ENCODE measurements at places on chromosomes 4 and X.

- peak; percentile 97 for DNase-seq
Measured at GRCh38 chr4:55372259-55372658, 23.5 kb upstream of the TMEM165 start.

DNA sequence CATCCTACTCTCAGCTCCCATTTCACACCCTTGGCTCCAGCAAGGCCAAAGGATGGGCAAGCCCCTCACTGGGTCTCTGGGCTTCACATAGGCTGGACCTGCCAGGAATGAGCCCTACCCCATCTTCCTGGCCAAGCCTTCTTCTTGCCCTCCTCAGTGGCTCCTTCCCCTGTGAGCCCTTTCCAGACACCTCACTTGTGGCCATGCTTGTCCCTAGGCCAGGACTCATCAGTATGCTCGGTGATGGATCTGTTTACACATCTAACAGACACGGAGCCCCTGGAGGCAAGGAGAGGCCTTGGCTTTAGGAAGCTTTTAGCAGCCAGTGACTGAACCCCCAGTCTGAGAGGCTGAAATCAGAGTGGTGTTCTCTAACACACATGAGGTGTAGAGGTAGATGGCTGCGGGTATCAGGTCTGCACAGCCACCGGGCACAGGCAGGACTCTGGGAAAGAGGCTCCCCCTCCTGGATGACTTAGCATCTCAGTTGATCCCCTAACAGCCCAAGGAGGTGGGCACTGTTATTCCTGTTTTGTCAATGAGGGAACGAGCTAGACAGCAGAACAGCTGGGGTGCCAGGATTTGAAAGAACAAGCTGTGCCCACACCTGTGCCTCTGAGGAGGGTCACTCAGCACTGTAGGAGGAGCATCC, 44.8 kb downstream of the PPP2R2C start:
- no peak for DNase-seq

DNA sequence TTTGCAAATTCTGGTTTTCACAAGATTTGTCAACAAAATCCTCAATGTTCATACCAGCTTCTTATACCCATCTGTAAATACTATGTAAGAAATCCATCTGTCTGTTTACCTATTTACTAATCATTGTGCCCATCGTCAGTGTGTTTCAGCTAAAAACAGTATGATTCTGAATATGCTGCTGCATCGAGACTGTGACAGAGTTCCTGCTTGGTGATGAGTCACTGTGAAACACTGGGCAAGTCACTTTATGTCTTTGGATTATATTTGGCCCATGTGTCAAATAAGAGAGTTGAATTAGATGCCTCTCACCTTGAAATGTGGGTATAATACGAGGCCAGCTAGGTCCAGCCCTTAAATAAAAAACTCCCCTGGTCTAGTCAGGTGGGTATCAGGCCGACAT, 79.3 kb downstream of the CBLL2 start:
- DNase-seq, result peak; percentile 5

DNA sequence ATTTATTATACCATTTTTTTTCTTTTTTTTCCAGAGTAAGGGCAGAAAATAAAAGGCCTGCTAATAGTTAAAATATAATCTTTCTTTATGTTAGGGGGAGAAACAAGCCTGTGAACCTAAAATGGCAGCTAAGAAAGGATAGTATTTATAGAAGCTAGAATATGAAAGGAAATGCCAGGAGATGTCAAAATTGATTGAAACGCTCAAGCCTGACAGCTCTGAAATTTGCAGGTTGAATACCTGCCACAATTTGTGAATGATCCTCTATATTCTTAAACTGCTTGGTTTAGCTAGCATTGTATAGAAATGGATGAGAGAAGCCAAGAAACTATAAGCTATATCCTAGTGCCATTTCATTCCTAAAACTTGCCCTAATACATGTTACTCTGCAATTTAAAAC, 757.3 kb upstream of the PABPC4L start:
- DNase-seq, result no peak

DNA sequence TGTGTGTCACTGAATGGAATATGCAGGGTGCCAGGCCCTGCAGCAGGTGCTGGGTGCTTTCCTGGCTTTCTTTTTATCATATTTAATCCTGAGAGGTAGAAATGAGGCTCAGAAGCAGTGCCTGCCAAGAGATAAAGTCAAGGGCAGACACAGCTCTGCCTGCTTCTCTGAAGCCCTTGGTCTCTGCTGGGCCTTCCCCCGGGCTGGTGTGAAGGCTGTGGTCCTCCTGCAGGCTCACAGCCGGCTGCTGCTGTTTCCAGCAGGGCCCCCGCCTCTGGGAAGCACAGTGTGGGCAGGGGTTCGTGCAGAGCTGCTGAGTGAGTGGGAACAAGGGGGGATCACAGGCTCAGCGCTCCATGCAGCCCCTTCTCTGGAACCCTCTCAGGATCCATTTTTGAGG, 49.6 kb downstream of the TBC1D14 start:
- DNase-seq, result no peak

DNA sequence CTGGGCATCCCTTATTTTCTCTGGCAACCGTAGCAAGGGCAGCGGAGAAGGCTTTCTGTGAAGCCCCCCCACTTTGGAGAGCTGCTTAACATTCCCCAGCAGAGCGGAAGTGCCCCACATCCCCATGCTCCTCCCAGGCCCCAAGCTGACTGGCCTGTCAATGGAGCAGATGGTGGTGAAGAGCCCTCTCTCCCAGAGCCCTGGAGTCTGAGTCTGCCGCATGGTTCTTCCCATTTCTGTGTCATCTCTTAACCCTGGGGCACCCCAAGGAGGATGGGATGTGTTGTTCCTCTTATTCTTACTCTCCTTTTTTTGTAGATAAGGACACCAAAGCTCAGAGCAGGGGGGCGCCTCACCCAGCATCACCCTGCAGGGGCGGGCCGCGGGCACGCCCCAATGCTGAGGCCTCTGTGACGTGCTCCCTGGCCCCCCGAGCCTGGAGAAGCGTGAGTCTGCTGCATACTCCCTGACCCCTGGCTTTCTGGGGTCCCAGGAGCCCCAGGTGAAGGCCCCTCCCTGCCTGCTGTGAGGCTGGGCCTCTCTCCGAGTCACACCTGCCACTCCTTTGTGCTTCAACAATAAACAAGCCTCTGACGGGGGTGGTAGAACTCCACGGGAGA, 35.9 kb downstream of the ADRA2C start:
- DNase-seq, result no peak

DNA sequence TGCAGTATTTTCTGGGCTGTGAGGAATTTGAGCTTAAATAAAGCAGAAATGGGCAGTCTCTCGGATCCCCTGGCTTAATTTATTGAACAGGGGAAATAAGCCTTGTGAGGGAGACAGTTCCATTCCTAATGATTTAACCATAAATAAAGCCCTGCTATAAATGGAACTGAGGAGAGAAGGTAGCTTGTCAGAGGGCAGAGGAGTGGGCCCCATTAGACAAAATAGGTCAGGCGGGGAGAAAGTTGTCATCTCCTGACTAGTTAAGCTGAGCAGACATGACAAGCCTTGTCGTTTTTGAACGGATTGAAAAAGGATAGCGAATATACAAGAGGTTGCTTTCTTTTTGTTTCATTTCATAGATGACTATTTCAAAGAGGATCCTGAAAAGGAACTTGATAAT, 39.3 kb downstream of the SMPX start:
- no peak for DNase-seq

DNA sequence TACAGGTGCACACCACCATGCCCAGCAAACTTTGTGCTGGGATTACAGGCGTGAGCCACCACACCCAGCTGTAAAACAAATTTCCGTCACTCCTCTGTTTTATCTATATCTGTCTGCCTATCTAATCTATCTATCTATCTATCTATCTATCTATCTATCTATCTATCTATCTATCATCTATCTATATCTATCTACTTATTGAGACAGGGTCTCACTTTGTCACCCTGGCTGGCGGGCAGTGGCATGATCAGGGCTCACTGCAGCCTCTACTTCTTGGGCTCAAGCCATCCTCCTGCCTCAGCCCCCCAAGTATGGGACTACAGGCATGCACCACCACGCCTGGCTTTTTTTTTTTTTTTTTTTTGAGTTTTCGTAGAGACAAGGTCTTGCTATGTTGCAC, 20.6 kb downstream of the AKAP14 start:
- no peak for DNase-seq

DNA sequence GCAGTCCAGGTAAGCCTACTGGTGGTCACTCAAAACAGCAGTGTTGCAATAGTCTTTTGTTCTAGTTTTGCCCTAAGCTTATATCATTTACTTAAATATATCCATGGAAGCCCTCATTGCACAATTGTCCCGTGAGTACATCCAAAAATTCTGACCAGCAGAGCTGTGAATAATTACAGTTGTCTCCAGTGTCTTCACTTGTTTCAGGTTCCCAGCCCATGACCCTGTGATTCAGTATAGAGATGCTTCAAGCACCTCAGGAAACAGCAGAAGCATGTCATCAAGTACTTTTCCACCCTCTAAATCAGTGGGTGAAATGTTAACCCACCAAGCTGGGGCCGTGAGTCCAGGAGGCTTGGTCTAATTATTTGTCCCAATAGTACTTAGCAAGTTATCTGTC, 214.9 kb upstream of the RPS6KA3 start:
- DNase-seq, result no peak

GRCh38 chr4:56817840-56818491, 3.5 kb downstream of the SPINK2 start:
- DNase-seq, result no peak

DNA sequence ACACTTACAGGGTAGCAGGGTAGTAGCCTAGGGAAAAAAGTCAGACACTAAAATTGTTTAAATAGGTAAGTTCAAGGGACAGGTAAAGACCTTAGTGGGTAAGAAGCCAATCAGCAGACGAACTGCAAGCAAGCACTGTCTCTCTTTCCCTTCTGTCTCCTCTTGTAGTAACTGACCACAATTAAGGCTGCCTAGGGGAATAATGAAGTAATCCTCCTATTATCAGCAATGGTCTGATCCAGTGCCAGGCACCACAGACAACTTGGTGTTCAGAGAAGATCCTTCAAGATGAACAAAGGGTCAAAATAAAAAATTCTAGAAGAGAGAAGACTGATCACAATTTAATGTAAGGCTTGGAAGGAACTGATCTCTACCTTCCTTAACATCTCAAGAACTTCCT, 62.9 kb downstream of the ELOVL6 start:
- peak; percentile 14 for DNase-seq

GRCh38 chr4:152385551-152385950, 150.3 kb downstream of the FBXW7 start:
- no peak for DNase-seq

- no peak for DNase-seq
Measured at GRCh38 chr4:13207226-13207625, 276.9 kb downstream of the RAB28 start.

DNA sequence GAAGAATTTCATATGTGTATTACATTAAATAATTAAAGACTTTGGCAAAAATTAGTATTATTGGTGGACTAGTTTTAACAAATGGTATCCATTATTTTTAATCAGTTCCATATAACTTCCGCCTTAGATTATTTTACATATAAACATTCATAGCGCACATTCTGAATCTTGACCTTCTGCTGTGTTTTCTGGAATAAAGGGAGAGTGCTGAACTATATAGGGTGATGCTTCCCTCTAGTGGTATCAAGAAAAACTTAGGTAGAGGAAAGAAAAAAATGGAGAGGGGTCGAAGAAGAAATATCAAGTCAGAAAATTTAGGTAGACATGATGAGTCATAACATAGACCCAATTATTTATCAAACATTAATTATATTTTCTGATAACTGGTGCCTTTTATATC, 155.6 kb upstream of the PACRGL start:
- DNase-seq, result no peak

GRCh38 chrX:103396186-103396585, 19.8 kb downstream of the BEX3 start:
- DNase-seq, result peak; percentile 36

GRCh38 chr4:48429709-48430474, 53.3 kb upstream of the SLC10A4 start:
- DNase-seq, result no peak

DNA sequence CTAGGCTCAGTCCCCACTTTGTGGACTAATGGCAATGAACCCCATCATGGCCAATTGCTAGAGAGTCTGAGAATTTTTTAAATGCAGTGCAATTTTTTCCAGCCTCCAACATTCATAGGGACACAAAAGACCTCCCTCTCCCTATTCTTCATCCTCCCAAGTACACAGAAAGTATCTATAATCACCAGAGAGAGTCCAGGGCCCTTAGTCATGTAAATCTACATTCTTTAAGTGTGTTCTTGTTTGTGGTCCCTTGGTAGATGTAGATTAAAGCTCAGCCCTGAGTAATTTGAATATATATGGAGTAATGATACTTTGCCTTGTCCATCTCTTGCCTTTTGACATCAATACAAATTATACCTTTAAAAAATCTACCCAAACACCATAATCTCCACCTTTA, 51.3 kb upstream of the ATXN3L start:
- no peak for DNase-seq

GRCh38 chr4:36551697-36552214, 270.3 kb downstream of the DTHD1 start:
- DNase-seq, result no peak

DNA sequence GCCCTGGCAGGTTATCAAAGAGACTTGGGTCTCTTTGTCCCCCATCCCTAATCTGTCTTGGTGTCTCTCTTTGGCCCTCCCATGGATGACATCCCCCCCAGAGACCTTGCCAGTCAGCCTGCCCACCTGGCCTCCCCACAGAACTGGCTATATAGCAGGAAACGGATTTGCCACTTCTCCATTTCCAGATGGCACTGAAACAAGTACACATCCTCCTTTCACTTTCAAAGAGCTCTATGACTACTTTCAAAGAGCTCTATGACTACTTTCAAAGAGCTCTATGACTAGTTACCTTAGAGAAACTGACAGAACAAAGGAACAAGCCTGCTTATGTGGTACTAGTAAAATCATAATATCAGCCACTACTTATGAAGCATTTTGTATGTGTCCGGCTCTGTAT, 175.3 kb downstream of the MAML3 start:
- DNase-seq, result no peak

DNA sequence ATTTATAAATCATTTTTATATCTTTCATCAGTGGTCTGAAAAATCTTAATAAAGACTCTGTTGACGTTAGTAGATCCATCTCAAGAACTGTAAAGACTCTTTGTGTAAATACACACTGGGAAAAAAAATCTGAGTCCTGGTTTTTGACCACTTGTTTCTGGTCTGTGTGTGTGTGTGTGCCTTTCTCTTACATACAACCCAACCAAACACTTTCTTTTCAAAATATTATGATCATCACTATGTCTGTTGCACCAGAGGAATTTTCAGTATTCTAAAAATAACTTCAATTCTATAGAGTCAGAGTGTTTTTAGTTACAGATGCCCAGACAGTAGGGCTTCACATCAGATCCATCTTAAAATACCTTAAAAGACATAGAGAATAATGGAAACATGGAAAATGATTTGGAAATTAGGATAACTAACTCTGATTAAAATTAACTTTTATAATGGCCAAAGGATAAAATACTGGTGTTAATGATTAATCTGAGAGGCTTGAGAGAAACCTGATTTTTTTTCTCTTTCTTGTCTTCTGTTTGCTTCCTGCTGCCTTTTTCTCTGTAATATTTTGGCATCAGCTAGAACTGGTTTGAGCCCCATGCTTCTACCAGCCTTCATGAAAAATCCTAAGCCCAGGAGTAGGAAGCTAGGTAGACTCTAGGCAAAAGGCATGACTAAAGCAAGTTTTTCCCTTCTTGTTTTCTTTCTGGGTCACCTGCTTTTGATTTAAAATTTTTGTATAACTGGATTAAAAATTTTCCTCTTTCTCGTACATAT, 99.7 kb downstream of the ATXN3L start:
- peak; percentile 25 for DNase-seq

All from brain microvascular endothelial cell (primary cell).